ENCODE measurements at places on chromosomes 2 and 18. TPM values are rescaled to one million over a fixed set of nuclear protein-coding genes. Genes with fewer than 3 reads are reported as not detected.

The MLPH gene
- 283 TPM for total RNA-seq

The FRZB gene
- total RNA-seq: 0.15 TPM

GRCh38 chr18:25146512-25146910, 205.5 kb downstream of the ZNF521 start:
- no peak overlapping the region for H3K4me3 ChIP-seq
- H3K27me3 ChIP-seq: no peaks in the 10 kb centered on the region
- H3K36me3 ChIP-seq: no peaks in the 10 kb centered on the region
- DNase-seq: no peak
- H3K4me1 ChIP-seq: no peaks in the 10 kb centered on the region

GRCh38 chr2:6353669-6354068, 512.0 kb downstream of the CMPK2 start:
- H3K27ac ChIP-seq: no peak overlapping the region
- DNase-seq: no peak
- H3K4me3 ChIP-seq: no peak overlapping the region

GRCh38 chr2:56086336-56086735, 97.5 kb upstream of the CCDC85A start:
- H3K27me3 ChIP-seq: peaks cover 8% of the 10 kb centered on the region
- no peak for DNase-seq
- H3K4me3 ChIP-seq: no peak overlapping the region
- no peak overlapping the region for H3K27ac ChIP-seq
- no peaks in the 10 kb centered on the region for H3K36me3 ChIP-seq

- H3K4me3 ChIP-seq: peak overlapping the region; percentile 82
- no peak for DNase-seq
- H3K4me1 ChIP-seq: peaks cover 28% of the 10 kb centered on the region
- H3K27me3 ChIP-seq: no peaks in the 10 kb centered on the region
- peak overlapping the region; percentile 69 for H3K27ac ChIP-seq
- H3K36me3 ChIP-seq: peaks cover 12% of the 10 kb centered on the region
Observed at GRCh38 chr2:27323596-27324285, 844 bp upstream of the MPV17 start.

DNA sequence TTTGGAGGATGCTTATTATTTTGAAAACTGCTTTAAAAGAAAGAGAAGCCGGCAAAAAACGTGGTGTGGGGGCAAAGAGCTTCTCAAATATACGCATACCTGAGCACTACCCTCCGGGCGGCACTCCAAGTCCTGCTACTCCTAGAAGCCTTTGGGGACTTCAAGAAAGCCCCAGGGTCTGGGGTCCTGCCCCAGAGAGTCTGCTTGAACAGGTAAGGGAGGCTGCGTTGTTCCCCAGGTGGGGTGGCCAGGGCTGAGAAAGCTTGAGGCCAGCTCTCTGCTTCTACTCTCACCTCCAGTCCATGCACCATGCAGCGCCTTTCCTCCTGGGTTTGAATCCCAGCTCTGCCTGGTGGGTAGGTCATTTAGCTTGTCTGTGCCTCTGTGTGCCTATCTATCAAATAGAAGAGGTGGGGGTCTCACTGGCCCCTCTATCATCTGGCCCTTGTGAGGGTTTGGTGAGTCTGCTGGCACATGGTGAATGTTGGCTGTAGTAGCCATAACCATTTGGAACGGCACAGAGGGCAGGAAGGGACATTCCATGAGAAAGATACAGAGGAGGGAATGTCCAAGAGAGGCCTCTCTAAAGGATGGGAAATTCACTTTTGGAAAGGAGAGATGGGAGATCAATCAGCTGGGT, 19.5 kb downstream of the MALL start:
- no peak overlapping the region for H3K27ac ChIP-seq
- no peaks in the 10 kb centered on the region for H3K27me3 ChIP-seq
- DNase-seq: no peak
- peaks cover 51% of the 10 kb centered on the region for H3K4me1 ChIP-seq
- no peak overlapping the region for H3K4me3 ChIP-seq

- H3K4me1 ChIP-seq: no peaks in the 10 kb centered on the region
- no peaks in the 10 kb centered on the region for H3K27me3 ChIP-seq
- H3K4me3 ChIP-seq: no peak overlapping the region
- no peak for DNase-seq
- no peak overlapping the region for H3K27ac ChIP-seq
- no peaks in the 10 kb centered on the region for H3K36me3 ChIP-seq
Observed at GRCh38 chr2:193251909-193252308, 1057.2 kb upstream of the TMEFF2 start.

DNA sequence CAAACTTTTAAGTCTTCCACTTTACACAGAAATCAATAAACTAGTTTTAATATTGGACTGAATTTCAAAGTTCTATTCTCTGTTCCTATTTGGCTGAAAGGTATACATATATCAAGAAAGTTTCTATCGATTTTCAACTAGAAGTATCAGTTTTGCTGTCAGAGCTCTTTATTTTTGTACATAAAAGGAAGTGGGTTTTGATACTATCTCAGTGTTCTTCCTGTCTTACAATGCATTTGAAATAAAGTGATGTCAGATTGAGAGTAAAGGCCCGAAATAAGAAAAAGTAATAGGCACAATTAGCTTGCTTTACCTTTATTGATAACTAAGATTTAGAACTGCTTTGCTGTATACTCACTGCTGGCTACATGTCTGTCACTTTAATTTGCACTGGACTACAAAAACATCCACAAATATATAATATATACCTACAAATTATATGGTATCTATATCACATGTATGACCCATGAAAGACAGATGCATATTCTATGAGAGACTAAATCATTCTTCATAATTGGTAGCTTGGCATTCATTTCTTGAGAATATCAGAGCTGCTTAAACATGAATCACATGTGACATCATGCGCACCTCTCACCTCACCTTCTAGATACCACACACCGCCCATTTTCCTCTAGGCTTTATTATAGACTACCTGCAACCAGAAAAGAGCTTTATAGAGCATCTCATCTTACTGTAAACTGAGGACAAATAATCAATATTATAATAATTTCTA, 83.6 kb downstream of the ASXL2 start:
- H3K27ac ChIP-seq: no peak overlapping the region
- H3K36me3 ChIP-seq: peaks cover 13% of the 10 kb centered on the region
- H3K4me3 ChIP-seq: no peak overlapping the region
- no peak for DNase-seq
- no peaks in the 10 kb centered on the region for H3K4me1 ChIP-seq

DNA sequence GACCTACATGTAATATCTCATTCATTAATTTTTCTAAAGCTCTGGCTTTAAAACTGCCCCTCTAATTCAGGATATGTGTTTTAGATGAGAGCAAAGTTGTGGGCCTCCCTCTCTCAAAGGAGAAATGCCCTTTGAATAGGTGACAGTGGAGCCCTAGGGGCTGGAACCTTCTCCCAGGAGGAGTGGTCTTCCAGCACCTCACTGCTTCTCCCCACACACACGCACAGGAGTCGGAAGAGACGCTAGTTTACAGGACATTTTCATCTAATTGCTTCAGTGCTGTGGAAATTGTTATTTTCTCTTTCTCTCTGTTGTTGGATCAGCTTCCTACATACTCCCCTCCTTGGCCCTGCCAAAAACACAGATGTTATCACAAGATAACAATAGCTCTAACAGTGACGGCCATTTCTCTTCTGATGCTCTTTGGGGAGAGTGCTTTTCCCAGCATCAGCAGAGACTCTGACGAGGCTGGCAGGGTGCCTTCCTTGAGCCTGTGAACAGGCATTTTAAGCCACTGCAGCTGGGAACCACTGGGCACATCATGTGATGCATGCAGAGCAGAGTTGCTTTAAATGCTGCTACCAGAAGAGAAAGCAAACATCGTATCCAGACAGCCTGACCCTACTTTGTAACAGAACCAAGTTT, 209.4 kb upstream of the SP5 start:
- H3K4me1 ChIP-seq: no peaks in the 10 kb centered on the region
- no peak overlapping the region for H3K27ac ChIP-seq
- H3K4me3 ChIP-seq: no peak overlapping the region
- H3K27me3 ChIP-seq: no peaks in the 10 kb centered on the region

DNA sequence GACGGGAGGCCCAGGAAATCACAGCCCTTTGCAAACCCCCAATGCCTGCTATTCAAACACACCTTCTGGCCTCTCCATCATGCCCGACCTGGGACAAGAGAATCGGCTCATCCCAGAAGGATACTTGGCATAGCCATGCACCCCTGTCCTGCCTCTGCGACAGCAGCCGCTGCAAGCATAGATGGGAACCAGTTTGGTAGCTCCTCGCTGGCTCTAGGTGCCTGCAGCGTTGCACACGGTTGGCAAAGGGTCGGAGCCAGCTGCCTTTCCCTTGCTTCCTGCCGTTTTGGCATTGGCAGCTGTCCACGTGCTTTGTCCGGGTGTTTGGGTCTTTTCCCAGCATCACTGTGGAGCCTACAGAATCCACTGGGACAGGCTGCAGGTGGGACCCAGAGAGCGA, 76.9 kb downstream of the TWIST2 start:
- no peak overlapping the region for H3K4me3 ChIP-seq
- no peaks in the 10 kb centered on the region for H3K4me1 ChIP-seq
- H3K27ac ChIP-seq: no peak overlapping the region
- peaks cover 88% of the 10 kb centered on the region for H3K27me3 ChIP-seq
- no peak for DNase-seq
- H3K36me3 ChIP-seq: no peaks in the 10 kb centered on the region

Data from PC-9 (cell line).